ENCODE measurements at places on chromosomes 1 and 21.

DNA sequence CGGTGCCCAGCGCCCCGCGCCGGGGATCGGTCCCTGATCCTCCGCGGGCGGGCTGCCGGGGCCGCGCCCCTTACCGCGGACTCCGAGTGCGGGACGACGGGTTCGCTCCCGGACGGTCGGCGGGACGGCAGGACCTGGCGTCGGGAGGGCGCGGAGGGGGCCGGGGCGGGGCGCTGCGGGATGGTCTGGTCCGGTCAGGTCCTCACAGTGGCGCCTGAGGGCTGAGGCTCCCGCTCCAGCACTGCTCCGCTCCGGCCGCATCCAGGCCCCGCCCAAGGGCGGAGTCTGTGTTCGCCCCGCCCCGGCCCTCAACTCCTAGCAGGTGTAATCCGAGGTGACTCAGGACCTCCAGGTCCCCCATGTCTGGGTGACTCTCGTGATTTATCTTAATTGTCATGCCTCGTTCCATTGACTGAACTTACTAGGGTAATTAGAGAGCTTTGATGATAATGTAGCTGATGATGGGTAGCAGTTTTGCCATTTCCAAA is at the start of gene RAB3B:
Gene RAB3B (minus strand): TSS at position 223 of the 488 bp plus-strand sequence. CDS start 13,583 bp downstream, outside the sequence.
- peak; percentile 86 for DNase-seq

- no peak for DNase-seq
These were observed 239.4 kb downstream of the BACH1 start for GRCh38 chr21:29538115-29538514.

GRCh38 chr21:45969921-45970673 is 11.5 kb upstream of the COL6A1 start:
- DNase-seq, result no peak

DNA sequence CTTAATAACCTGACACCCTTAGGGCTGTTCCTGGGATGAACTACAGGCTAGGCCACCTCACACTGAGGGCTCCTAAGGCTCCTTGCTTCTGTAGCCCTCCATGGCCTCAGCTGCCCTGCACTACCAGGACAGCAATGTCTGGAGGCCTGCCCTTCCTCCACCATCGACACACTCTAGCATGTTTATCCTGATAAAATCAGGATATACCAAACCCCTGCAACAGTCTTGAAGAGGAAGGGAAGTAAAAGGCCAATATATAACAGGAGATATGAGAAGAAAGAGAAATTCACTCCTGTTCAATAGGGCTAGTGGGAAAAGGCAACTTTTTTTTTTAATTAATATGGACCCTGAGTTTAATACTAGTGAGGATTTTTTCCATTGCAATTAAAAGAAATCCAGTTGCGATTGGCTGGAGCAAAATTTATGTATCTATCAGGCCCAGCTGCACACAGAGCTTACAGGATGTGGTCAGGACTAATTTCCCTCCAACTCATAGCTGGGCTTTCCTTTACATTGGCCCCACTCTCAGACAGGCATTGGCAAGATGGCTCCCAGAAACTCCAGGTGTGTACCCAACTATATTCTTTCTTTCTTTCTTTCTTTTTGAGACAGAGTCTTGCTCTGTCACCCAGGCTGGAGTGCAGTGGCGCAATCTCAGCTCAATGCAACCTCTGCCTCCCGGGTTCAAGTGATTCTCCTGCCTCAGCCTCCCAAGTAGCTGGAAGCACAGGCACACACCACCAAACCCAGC is 13.5 kb upstream of the ATP2B4 start:
- DNase-seq, result no peak

DNA sequence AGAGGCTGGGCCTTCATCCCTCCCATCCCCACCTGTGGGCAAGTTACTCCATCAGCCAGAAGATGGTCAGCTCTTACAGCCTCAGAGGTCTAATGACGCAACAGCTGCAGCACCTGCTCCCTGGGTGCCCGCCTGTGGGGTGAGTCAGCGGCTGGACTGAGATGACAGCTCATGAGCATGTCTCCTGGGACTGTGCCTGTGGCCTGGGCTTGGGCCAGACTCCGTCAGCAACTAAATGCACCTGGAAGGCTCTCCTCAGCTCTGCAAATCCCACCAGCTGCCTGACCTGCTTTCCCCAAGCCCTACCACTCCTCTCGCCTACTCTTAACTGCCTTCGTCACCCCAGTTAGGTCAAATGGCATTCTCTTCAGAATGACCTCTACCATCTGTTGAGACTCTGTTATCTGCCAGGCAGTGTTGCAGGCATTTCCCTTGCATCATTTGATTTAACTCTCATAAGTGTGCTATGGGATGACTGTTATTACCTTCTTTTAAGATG is 47.7 kb downstream of the ETS2 start:
- no peak for DNase-seq

DNA sequence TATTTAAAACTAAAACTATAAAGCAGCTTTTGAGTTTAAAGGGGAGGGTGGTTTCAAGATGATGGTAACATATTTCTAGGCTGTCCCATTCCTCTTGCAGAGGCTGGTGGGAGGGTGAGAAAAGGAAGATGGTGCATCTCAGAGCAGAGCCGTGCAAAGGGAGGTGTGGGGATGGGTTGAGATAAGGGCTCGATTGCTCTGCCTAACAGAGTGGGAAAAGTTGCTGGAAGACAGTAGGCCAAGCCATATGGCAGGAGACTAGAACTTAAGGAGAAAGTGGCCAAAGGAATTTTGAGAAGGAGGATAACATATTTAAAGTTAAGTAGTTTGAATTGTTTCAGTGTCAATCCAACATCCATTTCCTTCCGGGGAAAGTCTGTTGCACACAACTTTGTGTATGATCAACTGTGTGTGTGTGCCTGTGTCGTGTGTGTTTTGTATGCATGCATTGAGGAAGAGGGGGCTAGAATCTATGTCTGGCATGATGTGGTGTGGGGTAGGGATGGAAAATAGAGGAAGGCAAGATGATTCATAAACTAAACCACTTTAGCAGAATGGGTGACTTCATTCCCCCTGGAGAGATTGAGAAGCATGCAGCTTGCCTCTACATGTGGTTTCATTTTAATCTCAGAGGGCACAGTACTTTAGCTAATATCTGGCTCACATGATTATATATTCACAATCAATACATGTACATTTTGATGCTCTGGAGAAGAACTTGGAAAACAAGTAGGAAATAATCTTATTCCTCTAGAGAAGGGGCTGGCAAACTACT is 145.0 kb upstream of the DNAH14 start:
- no peak for DNase-seq

DNA sequence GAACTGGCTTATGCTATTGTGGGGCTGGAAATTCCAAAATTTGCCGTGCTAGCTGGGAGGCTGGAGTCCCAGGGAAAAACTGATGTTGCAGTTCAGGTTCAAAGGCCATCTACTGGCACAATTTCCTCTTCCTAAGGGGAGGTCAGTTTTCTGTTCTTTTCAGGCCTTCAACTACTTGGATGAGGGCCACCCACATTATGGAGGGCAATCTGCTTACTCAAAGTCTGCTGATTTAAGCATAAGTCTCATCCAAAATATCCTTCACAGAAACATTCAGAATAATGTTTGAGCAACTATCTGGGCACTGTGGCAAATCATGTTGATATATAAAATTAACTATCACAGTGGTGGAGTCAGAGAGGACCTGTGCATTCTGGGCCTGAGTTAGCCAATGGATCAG is 21.2 kb upstream of the PTGFR start:
- no peak for DNase-seq

GRCh38 chr1:89987159-89987819 is 7.6 kb upstream of the ZNF326 start:
- DNase-seq, result peak; percentile 17

DNA sequence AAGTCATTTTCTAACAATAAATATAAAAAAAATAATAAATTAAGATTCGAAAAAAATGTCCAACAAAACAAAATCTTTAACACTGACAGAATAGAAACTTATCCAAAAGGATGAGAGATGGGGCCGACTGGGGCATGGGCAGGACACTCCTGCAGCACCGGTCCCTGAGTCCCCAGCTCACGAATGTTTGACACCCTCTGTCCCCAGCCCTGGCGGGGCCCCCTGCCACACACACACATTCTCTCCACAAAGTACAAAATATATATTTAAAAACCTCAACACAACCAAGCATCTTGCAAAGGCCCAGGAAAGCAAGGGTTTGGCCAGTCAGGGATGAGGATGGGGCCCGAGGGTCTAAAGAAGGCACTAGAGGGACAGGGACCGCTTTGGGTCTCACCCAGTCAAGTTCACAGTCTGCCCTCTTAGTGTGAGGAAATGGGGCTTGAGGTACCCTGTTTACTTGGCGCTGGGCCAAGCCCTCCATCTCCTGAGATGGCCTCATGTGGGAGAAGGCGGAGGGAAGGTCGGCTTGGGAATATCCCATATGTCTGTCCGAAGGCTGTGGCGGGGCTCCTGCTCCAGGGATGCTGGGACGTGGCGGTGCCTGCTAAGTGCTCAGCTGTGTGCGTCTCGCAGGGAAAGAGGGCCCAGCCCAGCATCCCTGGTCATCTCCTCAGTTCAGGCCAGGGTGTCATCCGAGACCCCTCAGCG is 31.3 kb downstream of the EPHA2 start:
- no peak for DNase-seq

- no peak for DNase-seq
These were observed 7.1 kb upstream of the DIPK1A start for GRCh38 chr1:92968138-92969032.

DNA sequence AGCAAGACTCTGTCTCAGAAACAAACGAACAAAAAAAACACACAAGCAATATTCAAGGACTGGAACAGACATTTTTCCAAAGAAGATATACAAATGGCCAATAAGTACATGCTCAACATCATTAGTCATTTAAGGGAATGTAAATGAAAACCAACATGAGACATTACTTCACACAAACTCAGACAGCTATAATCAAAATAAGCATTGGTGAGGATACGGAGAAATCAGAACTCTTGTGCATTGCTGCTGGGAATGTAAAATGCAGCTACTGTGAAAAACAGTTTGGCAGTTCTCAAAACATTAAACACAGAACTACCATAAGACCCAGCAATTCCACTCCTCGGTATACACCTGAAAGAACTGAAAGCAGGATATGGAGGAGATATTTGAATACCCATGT is 15.4 kb downstream of the NOL9 start:
- no peak for DNase-seq

DNA sequence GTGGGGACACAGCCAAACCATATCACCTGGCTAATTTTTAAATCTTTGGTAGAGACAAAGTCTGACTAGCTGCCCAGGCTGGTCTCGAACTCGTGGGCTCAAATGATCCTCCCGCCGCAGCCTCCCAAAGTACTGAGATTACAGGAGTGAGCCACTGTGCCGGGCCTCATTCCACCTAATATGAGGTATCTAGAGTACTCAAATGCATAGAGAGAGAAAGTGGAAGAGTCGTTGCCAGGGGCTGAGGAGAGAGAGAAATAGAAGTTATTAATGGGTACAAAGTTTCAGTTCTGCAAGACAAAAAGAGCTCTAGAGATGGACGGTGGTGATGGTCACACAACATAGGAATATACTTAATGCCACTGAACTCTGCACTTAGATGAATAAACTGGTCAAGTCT is 119.6 kb downstream of the TOMM20 start:
- no peak for DNase-seq

- DNase-seq, result no peak
These were observed 735.8 kb downstream of the LTN1 start for GRCh38 chr21:28256837-28257236.

- DNase-seq, result no peak
These were observed 77.4 kb downstream of the EIF4G3 start for GRCh38 chr1:21099034-21099868.

DNA sequence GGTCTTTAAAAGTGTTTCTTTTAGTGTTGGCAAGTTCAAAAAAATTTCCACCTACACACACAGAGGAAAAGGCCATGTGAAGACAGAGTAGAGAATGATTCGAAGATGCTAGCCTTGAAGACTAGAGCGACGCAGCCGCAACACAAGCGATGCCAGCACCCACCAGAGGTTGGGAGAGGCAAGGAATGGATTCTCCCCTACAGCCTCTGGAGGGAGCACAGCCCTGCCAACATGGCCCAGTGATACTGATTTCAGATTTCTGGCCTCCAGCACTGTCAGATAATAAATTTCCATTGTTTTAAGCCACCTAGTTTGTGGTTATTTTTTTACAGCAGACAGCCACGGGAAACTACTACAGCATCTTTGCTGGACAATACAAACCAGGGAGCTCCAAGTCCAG is 6.9 kb upstream of the ADAR start:
- no peak for DNase-seq

DNA sequence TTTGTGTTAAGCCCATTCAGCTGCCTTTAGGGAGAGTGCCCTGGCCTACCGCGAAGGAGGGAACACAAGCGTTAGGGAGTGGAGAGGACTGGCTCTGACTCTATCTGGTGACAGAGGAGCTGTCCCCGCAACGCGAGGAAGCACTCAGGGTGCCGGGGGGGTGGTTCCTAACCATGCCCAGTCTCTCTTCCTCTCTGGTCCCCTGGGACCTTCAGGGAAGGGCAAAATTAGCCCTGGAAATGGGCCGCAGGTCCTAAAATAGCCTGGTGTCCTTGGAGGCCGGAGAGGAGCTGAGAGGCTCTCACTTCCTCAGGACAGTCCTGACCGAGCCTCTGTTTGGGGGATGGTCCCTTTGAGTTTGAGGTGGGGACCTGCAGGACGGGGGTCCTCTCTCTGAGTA is 5.8 kb downstream of the SLC45A1 start:
- no peak for DNase-seq

- DNase-seq, result no peak
These were observed 113.4 kb downstream of the SPSB1 start for GRCh38 chr1:9406111-9406510.

DNA sequence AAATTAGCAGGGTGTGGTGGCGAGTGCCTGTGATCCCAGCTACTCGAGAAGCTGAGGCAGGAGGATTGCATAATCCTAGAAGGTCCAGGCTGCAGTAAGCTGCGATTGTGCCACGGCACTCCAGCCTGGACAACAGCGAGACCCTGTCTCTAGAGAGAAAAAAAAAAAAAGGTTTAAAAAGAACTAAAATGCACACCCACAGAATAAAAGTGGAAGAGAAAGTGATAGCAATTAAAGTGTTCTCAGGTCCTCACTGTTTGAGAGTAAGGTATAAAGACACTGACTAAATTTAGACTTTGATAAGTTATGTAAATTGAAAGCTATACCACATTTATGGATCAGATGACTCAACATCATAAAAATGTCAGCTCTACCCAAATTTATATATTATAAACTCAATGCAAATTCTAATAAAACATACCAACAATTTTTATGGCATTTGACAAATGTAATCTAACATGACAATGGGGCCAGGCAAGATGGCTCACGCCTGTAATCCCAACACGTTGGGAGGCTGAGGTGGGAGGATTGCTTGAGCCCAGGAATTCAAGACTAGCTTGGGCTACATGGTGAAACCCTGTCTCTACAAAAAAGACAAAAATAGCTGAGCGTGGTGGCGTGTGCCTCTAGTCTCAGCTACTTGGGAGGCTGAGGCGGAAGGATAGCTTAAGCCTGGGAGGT is 11.8 kb downstream of the ZBTB17 start:
- no peak for DNase-seq
